ENCODE measurements at places on chromosomes 13 and 19. TPM values are rescaled to one million over a fixed set of nuclear protein-coding genes. Genes with fewer than 3 reads are reported as not detected.

The RDH8 gene
- not detected for total RNA-seq

The ZNF177 gene
- 1.9 TPM for total RNA-seq

The RFPL4A gene
- not detected for total RNA-seq

The KLF12 gene
- total RNA-seq, result 33.0 TPM

The NLRP11 gene
- total RNA-seq, result not detected

The RINL gene
- total RNA-seq, result 6.1 TPM

The CLIP3 gene
- 30.4 TPM for total RNA-seq

The GPC5 gene
- total RNA-seq, result 0.37 TPM

The USPL1 gene
- 13.8 TPM for total RNA-seq

The SMIM44 gene
- not detected for total RNA-seq

The TNNI3 gene
- not detected for total RNA-seq

The ZNF888 gene
- 2.6 TPM for total RNA-seq

The RXFP2 gene
- not detected for total RNA-seq

The KCNJ14 gene
- total RNA-seq, result 0.52 TPM

The TSKS gene
- 2.7 TPM for total RNA-seq

The VAV1 gene
- total RNA-seq, result 6.4 TPM

The NLRP9 gene
- not detected for total RNA-seq

The C1QTNF9 gene
- total RNA-seq, result 0.42 TPM

The TMPRSS9 gene
- not detected for total RNA-seq

The SUPT5H gene
- total RNA-seq, result 74.9 TPM

The NLRP13 gene
- total RNA-seq, result not detected

The GPR12 gene
- 0.10 TPM for total RNA-seq

The CYP2B6 gene
- not detected for total RNA-seq

The ZNF345 gene
- 6.6 TPM for total RNA-seq

The ACER1 gene
- not detected for total RNA-seq

The C19orf67 gene
- total RNA-seq, result not detected

The DENND1C gene
- 3.9 TPM for total RNA-seq

The ZNF350 gene
- total RNA-seq, result 12.1 TPM

Measured in posterior vena cava (tissue), 2 donors.